Retina (tissue), 1 donor: ENCODE measurements at places on chromosomes 4 and X.
A peak's percentile ranks its signal among the peaks of the same experiment; 100 is the strongest.

- no peak for DNase-seq
These were observed 12.2 kb upstream of the EDA start for GRCh38 chrX:69603566-69604194.

- no peak for DNase-seq
These were observed 83.4 kb downstream of the MSN start for GRCh38 chrX:65750674-65751469.

GRCh38 chr4:41644288-41644914, 104.1 kb downstream of the PHOX2B start:
- DNase-seq: peak; percentile 97

DNA sequence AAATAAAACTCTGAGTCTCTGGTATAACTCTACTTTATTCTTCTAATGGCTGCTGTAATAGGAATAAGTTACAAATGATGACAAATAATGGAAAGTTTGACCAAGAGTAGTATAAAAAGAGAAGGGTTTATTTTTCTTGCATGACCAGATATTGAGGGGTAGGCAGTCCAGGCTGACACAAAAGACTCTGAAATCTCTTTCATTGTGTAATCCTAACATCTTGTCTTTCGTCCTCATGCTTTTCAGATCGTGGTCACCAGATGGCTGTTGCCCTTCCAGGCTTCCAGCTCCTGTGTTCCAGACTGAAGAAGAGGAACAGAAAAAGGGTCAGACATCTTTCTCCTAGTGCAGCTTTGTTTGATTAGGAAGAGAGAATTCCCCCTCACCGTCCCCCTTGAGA, 176.9 kb upstream of the GK2 start:
- DNase-seq: no peak

GRCh38 chr4:187251896-187252295, 528.2 kb upstream of the FAT1 start:
- no peak for DNase-seq

GRCh38 chrX:103254921-103255493, at the start of gene TCEAL8:
TSS of gene TCEAL8 (minus strand) at chrX:103255155. CDS start at chrX:103253979, 1,176 bp downstream.
- DNase-seq: peak; percentile 85

DNA sequence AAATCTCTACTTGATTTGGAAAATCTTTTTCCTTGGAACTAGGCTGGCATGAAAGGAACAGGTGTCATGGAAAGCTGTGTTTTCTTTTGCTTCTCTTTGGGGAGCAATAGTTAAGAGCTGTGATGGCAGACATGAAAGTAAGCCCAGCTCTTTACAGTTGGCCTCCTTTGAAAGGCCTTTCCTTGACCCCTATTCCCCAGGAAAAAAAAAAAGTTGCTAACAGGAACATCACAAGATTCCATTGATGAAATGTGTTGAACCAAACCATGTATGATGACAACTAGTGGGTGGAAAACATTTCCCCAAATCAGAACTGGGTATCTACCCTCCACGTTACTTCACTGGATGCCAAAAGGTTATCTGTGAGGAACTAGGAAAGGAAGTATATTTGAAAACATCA, 190.7 kb upstream of the RPL34 start:
- DNase-seq: no peak

DNA sequence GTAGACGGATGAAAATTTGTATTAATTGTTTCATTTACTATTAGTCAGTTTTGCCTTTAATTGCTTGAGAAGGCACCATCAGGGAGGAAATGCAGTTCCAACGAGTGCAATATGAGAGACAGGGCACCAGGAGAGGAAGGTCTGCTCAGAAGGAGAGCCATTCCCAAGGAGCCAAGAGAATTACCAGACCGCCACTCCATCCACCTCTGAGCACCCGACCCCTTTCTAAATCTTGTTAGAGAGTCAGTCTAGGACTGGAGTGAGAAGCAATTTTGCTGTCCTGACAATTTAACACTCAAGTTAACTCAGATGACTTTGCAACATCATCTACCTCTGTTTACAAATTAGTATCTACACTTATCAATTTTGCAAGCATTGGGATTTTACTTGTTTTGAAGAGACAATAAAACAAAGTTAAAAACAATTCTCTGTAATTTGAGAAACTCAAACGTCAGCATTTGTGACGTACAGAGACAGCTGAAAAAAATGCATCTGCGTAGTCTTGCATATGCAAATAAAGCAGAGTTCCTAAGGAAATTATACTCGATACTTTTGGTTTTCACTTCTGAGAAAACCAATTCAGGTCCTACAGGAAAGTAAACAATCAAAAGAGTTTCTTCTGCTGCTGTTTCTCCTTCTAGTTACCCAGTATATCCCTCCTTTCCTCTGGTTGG, 1704.7 kb upstream of the TENM3 start:
- no peak for DNase-seq

GRCh38 chrX:113297437-113297836, 456.8 kb upstream of the AMOT start:
- DNase-seq: no peak

DNA sequence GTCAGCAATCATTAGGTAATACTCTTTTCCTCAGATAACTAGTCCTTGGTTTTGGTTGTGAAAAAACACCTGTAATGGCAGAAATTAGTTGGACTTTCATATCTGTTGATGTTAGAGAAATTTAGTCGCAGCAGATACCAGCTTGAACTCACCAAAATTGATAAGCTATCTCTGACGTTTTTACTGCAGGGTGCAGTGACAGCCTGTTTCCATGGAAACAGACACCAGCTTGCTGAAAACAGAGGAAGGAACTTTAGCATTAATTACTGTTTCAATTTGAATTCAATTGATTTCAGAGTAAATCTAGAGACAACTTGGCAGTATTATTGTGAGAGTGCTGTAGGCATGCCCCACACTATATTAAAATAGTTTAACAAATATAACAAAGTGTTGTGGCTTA, 246.5 kb downstream of the PPP1R2C start:
- DNase-seq: no peak

DNA sequence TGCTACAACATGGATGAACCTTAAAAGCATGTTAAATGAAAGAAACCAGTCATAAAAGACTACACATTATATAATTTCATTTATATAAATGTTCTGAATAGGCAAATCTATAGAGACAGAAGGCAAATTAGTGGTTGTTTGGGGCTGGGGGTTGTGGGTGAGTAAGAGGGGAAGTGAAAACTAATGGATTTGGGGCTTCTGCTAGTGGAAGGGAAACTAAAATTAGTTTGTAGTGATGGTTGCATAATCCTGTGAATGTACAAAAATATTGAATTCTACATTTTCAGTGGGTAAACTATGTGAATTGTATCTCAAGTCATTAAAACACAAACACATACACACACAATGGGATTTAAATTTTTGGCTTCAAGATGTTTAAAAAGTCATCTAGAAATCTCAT, 25.4 kb upstream of the LIMCH1 start:
- no peak for DNase-seq

DNA sequence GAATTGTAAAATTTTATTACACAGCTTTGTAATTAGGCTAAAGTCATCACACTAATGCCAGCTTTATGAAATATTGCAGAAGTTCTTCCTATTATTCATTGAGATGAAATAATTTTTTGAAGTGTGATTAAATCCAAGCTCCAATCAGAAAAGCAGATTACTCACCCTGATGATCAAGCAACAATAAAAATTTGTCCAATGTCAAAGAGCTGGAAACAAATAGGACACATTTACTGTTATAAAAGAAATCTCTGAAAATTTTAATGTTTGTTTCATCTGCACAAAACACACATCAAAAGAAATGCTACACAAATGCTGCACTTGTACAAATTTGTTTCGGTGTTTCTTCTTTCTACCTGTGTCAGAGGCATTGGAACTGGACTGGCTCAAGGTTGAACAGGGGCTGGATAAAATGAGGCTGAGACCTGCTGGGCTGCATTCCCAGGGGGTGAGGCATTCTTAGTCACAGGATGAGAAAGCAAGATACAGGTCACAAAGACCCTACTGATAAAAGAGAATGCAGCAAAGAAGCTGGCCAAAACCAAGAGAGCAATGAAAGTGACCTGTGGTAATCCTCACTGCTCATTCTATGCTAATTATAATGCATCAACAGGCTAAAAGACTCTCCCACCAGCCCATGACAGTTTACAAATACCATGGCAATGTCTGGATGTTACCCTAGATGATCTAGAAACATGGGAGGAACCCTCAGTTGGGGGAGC, 78.3 kb downstream of the GASK1B start:
- DNase-seq: no peak

- DNase-seq: no peak
These were observed 38.0 kb upstream of the ADGRL3 start for GRCh38 chr4:61162116-61162515.

- no peak for DNase-seq
These were observed 243.3 kb downstream of the GASK1B start for GRCh38 chr4:157929486-157929885.

DNA sequence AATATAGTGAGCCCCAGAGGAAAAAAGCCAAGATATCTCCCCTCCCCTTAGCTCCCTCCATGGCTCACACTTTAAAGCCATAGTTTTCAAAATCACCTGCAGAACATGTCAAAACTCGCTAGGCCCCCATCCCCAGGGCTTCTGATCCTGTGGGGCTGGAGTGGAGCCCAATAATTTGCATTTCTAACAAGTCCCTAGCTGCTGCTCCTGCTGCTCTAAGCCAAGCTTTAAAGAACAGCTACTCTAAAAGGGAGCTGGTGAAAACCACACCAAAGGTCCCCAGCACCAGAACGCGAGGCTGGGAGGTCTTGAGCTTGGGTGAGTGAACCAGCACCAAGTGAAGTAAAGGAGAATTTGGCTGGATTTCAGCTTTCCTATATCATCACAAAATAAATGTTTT, 237.1 kb downstream of the ZNF674 start:
- no peak for DNase-seq

GRCh38 chr4:170248029-170248428, 158.3 kb upstream of the AADAT start:
- DNase-seq: no peak

DNA sequence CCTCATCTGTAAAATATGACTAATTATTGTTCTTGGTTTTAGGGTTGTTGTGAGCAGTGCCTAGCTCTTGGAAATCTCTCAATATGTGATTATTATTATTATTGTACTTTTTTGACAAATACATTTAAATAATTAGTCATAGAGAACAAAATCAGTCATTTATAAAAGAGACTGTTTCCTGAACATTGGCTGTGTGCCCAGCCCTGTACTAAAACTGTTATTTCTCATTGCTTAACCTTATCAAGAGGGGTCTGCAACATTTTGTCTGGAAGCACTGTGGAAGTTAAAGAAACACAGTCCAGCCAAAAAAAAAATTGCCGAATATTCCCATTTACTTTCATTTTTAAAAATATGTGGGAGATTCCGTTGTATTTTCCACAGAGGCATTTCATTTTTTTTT, 989.2 kb upstream of the SLIT2 start:
- no peak for DNase-seq

- DNase-seq: no peak
These were observed 69.1 kb downstream of the PSAPL1 start for GRCh38 chr4:7365462-7366179.

- DNase-seq: no peak
These were observed 46.7 kb downstream of the ENPP6 start for GRCh38 chr4:184171011-184171410.

- no peak for DNase-seq
These were observed 210.5 kb downstream of the CHM start for GRCh38 chrX:85836868-85837267.

DNA sequence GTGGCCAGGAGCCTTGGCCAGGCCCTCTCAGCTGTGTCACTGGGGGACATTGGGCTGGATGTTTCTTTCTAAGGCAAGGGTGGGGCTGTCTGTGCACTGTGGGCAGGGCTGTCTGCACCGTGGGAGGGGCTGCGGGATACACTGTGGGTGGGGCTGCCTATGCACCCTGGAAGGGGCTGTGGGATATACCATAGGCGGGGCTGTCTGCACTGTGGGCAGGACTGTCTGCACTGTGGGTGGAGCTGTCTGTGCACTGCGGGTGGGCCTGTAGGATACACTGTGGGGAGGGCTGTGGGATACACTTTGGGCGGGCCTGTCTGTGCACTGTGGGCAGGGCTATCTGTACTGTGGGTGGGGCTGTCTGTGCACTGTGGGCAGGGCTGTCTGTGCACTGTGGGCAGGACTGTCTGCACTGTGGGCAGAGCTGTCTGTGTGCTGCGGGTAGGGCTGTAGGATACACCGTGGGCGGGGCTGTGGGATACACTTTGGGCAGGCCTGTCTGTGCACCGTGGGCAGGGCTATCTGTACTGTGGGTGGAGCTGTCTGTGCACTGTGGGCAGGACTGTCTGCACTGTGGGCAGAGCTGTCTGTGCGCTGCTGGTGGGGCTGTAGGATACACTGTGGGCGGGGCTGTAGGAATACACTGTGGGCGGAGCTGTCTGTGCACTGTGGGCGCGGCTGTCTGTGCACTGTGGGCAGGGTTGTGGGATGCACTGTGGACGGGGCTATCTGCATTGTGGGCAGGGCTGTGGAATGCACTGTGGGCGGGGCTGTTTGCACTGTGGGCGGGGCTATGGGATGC, 31.1 kb downstream of the ACOX3 start:
- no peak for DNase-seq

- peak; percentile 22 for DNase-seq
These were observed 30.8 kb upstream of the MXD4 start for GRCh38 chr4:2292646-2293108.

DNA sequence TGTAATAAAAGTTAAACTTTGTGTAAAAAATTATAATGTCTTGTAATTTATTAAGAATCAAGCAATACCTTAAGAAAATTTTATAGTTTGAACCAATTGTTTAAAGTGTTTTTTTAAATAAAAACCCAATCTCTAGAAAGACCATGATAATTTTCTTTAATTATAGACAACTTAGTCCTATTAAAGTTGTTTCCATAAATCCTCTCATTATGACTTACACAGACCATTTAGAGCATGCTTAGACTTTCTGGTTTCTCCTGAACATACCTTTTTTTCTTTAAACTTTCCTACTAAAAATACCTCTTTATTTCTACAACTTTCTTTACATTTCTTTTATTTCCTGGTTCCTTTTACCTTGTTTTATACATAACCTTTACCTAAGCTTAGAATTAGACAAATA, 837.4 kb downstream of the PCDH19 start:
- no peak for DNase-seq

DNA sequence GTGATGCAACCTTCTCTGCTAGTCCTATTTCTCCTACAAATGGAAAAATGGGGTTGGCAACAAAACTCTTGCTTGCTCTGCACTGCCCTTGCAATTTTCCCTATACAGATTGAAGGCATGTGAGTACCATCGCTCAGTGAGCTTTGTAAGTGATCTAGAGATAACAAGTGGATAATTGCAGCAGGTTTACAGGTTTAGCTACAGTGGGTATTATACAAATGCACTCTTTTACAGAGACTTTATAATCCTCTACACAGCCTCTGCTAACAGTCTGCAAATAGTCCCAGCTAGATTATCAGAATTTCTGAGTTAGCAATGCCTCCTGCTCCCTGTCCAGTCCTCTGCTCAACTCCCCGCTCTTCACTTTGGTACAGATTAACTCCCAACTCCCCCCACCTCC, 11.1 kb downstream of the LEF1 start:
- no peak for DNase-seq

- DNase-seq: no peak
These were observed 57.7 kb downstream of the NAT8L start for GRCh38 chr4:2116687-2117400.

- no peak for DNase-seq
These were observed 428.0 kb downstream of the SPIN4 start for GRCh38 chrX:62923093-62923492.

GRCh38 chrX:9394212-9394611, 70.6 kb upstream of the TBL1X start:
- DNase-seq: no peak

- peak; percentile 3 for DNase-seq
These were observed 12.8 kb downstream of the AIMP1 start for GRCh38 chr4:106329041-106329618.
